Fibroblast of villous mesenchyme (primary cell): ENCODE measurements at places on chromosomes 12 and 14. TPM values are rescaled to one million over a fixed set of nuclear protein-coding genes. Genes with fewer than 3 reads are reported as not detected.

Gene CARMIL3
- not detected in 2 replicates for total RNA-seq

Gene BHLHE41
- 6.8 and 8.2 TPM in 2 replicates for total RNA-seq

Gene GYS2
- not detected in 2 replicates for total RNA-seq

Gene KRT73
- not detected in 2 replicates for total RNA-seq

Gene EML5
- total RNA-seq, result 0.32 and 0.86 TPM in 2 replicates

Gene TTC7B
- total RNA-seq, result 16.8 and 25.8 TPM in 2 replicates

Gene OTUB2
- 0.97 and 1.3 TPM in 2 replicates for total RNA-seq

Gene C3AR1
- under 0.01 TPM in 2 replicates for total RNA-seq

Gene CLEC4C
- not detected in 2 replicates for total RNA-seq

Gene VWF
- under 0.01 and 0.32 TPM in 2 replicates for total RNA-seq

Gene KRT71
- total RNA-seq, result not detected in 2 replicates

Gene EIF2S3B
- 3.5 and 9.5 TPM in 2 replicates for total RNA-seq

Gene IKZF4
- total RNA-seq, result 1.3 and 3.5 TPM in 2 replicates

Gene ANKRD33
- not detected in 2 replicates for total RNA-seq

Gene NFATC4
- total RNA-seq, result 56.4 and 68.2 TPM in 2 replicates

Gene PPP1R36
- 0.97 and 3.5 TPM in 2 replicates for total RNA-seq

Gene SLC41A2
- 13.2 and 16.8 TPM in 2 replicates for total RNA-seq

Gene IFNG-AS1
- total RNA-seq, result not detected in 2 replicates

Gene HOXC4
- total RNA-seq, result under 0.01 and 1.6 TPM in 2 replicates

Gene INHBC
- total RNA-seq, result under 0.01 TPM in 1 of 2 replicates, not detected in the other
